CD8-positive, alpha-beta T cell (primary cell): ENCODE measurements at places on chromosomes 6 and 20. TPM values are rescaled to one million over a fixed set of nuclear protein-coding genes. Genes with fewer than 3 reads are reported as not detected.

AK9 gene
- 6.5 TPM for total RNA-seq

ZNF184 gene
- total RNA-seq = 31.8 TPM

DEFB126 gene
- not detected for total RNA-seq

CST4 gene
- total RNA-seq = not detected

GLP1R gene
- total RNA-seq = not detected

WFDC12 gene
- not detected for total RNA-seq

BHLHE23 gene
- total RNA-seq = 0.44 TPM

SPTLC3 gene
- 0.72 TPM for total RNA-seq

RPP21 gene
- total RNA-seq = 52.4 TPM

C6orf52 gene
- not detected for total RNA-seq

IPCEF1 gene
- 33.0 TPM for total RNA-seq

TGM3 gene
- total RNA-seq = not detected

IER3 gene
- total RNA-seq = 9.7 TPM

FOXC1 gene
- not detected for total RNA-seq

TGM6 gene
- not detected for total RNA-seq

RAET1L gene
- not detected for total RNA-seq

ESR1 gene
- total RNA-seq = 1.6 TPM

MCM3 gene
- total RNA-seq = 6.2 TPM

TAAR8 gene
- total RNA-seq = not detected

CLVS2 gene
- not detected for total RNA-seq

TSPO2 gene
- total RNA-seq = not detected

GNAS-AS1 gene
- 0.28 TPM for total RNA-seq

TSBP1 gene
- total RNA-seq = not detected

REM1 gene
- not detected for total RNA-seq

TGM2 gene
- not detected for total RNA-seq
